ENCODE measurements at places on chromosomes 3 and 15. TPM values are rescaled to one million over a fixed set of nuclear protein-coding genes. Genes with fewer than 3 reads are reported as not detected.
A peak's percentile ranks its signal among the peaks of the same experiment; 100 is the strongest.

The ARGFX gene
- total RNA-seq: not detected

The STAB1 gene
- total RNA-seq: not detected

The CASR gene
- total RNA-seq: not detected

- peaks cover 15% of the 10 kb centered on the region for H3K4me1 ChIP-seq
- H3K27me3 ChIP-seq: peaks cover 8% of the 10 kb centered on the region
- H3K4me3 ChIP-seq: no peak overlapping the region
- DNase-seq: peak; percentile 6
- H3K36me3 ChIP-seq: no peaks in the 10 kb centered on the region
- no peak overlapping the region for H3K27ac ChIP-seq
Measured at GRCh38 chr15:100230784-100231183, 111.0 kb downstream of the ADAMTS17 start.

DNA sequence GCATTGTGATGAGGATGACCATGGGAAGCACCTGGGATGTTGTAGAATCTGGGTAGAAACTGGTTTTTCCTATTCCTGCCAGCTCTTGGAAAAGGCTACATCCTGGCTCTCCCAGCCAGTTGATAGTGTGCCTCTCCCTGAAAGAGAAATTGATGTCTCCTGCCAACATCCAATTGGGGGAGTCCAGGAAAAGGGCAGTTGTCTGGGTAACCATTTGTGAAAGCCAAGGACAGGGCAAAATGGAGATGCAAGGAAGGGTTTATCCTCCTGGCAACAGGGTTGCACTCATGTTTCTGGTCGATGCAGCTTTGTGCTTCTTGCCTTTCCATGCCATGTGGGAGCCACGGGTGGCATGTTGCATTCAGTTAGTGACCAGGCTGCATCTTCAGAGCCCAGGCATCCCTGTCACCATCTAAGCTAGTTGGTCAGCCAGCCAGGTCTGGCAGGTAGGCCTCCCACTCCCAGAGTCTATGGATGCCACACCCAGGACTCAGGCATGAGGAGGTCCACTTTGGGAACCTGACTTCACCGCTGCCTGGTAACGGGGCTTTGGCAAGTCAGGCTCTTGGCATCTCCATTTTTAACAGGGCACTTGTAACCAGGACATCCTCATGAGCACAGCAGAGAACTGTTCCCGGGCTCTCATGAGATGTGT is 153.5 kb downstream of the DNAJB8 start:
- H3K27me3 ChIP-seq: no peaks in the 10 kb centered on the region
- no peak for DNase-seq
- no peak overlapping the region for H3K4me3 ChIP-seq
- peaks cover 5% of the 10 kb centered on the region for H3K36me3 ChIP-seq
- no peak overlapping the region for H3K27ac ChIP-seq

DNA sequence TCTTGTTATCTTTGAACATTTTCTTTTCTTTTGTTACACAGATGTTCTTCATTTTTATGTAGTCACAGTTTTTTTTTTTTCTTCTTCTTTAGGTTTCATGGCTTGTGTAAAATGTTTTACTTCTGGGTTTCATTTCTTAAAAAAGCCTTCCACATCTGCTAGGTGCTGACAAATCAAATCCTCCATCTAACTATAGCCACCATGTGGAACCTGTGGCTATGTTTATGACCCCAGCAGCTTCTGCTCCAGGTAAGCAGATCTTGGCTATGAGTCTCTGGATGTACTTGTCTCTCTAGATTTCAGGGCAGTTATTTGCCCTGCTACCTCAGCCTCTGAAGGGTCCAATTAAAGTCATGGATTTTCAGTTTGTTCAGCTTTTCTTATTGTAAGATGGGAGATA is 44.5 kb downstream of the OXSM start:
- H3K4me3 ChIP-seq: no peak overlapping the region
- peaks cover 8% of the 10 kb centered on the region for H3K27me3 ChIP-seq
- H3K27ac ChIP-seq: no peak overlapping the region

DNA sequence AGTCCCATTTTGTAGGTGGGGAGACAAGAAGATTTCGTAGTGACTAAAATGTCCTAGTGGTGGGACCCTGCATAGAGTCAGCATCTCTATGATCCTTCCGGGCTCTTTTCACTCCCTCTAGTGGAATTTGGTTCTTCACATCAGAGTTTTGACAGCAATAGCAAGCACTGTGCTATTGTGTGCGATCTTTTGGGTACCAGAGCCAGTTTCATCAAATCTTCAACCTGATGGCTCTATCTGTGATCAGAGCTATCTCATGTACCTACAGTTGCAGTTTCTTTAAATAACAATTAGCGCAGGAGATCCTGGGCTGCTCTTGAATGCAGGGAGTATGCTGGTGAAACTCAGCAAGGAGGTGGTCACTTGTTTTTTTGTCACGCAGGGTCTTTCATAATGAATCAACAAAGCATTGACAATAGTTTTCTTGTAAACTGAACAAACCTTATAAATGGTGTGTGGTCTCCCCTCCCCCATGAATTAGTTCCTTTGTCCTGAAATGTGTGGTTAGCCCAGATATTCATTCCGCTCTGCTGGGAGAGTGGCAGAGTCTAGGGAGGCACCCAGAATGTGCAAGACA is 257.2 kb upstream of the SOX2 start:
- H3K4me1 ChIP-seq: no peaks in the 10 kb centered on the region
- no peak overlapping the region for H3K27ac ChIP-seq
- H3K27me3 ChIP-seq: no peaks in the 10 kb centered on the region

GRCh38 chr3:140250010-140250855 is 315.2 kb downstream of the CLSTN2 start:
- H3K27me3 ChIP-seq: no peaks in the 10 kb centered on the region

DNA sequence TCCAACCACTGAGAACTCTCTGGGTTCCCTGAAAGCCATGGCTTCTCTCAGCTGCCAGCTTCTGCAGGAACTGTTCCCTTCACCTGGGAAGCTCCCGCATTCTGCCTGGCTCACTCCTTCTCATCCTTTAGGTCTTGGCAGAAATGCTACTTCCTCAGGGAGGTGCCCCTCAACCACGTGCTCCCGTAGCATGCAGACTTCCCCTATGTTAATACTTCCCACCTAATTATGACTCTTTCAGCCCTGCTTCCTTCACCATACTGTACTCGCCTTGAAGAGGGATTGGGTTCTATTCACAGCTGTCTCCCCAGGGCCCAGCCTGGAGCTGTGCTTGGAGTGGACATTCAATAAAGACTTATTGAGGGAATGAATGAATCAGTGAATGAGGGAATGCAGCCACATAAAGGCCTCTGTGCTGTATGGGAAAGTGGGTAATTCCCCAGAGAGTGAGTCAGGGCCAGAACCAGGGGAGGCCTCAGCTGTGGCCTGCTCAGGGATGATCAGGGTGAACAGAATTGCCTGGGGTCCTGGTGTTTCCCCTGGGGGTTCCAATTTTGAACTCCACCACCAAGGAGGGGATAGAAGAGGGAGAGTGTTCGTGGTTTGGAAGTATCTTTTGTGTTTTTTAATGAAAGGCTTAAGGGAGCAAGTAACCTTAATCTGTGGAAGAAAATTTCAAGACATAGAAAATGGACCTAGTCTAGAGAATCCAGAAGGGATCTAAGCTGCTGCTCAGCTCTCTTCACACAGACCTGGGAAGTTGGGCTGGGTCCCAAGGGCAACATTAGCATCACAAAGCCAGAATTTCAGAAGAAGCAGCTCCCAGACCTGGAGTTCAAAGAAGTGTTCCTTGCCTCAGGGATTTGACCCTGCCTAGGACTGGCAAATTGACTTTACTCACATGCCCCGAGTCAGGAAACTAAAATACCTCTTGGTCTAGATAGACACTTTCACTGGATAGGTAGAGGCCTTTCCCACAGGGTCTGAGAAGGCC is 14.6 kb upstream of the FAM107A start:
- H3K27me3 ChIP-seq: peaks cover 12% of the 10 kb centered on the region
- H3K4me1 ChIP-seq: no peaks in the 10 kb centered on the region
- no peak overlapping the region for H3K4me3 ChIP-seq
- DNase-seq: no peak
- H3K27ac ChIP-seq: no peak overlapping the region

DNA sequence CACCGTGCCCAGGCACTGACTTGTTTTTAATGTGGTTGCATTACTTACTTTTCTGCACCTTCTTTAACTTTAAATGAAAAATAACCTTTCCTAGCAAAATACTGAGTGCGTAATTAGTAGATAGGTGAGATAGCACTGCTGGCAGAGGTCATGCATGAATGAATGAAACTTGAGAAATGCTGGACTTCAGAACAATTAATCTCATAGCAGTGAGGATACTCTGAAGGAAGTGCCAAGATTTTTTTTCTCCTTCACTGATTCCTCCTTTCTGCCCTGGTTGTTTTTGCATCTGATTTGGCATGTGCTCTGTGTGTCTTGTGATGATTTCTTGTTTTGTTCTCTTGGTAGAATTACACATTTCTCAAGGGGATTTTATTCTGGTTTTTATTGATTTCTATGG is 378.9 kb downstream of the PTPRG start:
- H3K4me3 ChIP-seq: no peak overlapping the region
- H3K27ac ChIP-seq: no peak overlapping the region
- DNase-seq: no peak
- H3K4me1 ChIP-seq: no peaks in the 10 kb centered on the region

DNA sequence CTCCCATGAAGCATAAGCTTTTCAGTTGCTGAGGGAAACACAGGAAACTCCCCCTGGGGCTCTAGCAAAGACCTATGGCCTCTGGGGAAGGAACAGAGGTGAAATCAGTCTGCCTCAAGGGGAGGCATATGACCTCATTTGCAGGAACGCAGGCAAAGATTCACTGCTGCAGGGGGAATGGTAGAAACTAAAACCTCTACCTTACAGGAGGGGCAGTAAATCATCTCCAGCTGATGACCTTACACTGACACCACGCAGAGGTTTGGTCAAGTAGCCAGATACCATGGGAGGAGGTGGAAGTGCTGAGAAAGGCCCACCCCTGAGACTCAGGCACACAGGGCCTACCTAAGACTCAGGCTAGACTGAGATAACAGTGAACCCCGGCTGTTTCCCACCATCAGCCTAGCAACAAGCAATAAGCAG is 81.1 kb downstream of the RAD18 start:
- no peak overlapping the region for H3K27ac ChIP-seq
- DNase-seq: no peak
- no peaks in the 10 kb centered on the region for H3K27me3 ChIP-seq

GRCh38 chr15:61248790-61249189 is 19.7 kb upstream of the RORA start:
- no peak overlapping the region for H3K4me3 ChIP-seq
- H3K4me1 ChIP-seq: no peaks in the 10 kb centered on the region
- no peak for DNase-seq

DNA sequence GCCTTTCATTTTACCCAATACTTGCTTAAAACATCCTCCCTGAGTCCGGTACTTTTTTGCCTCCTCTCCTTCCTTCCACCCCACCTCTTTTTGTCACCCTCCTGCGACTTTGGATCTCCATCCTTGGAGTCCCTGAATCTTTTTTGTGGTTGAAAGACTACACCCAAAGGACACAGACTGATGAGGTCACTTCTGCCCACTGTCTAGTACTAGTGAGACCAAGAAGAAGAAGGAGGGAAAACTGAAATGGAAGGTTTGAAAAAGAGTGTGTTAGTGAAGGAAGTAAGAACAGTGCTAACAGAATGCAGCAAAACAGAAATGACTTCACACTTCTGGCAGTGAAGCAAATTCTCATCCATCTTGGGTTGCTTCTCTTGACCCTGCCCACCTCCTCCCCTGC is 6.6 kb downstream of the B3GNT5 start:
- H3K36me3 ChIP-seq: no peaks in the 10 kb centered on the region
- H3K4me1 ChIP-seq: peaks cover 53% of the 10 kb centered on the region
- DNase-seq: no peak

DNA sequence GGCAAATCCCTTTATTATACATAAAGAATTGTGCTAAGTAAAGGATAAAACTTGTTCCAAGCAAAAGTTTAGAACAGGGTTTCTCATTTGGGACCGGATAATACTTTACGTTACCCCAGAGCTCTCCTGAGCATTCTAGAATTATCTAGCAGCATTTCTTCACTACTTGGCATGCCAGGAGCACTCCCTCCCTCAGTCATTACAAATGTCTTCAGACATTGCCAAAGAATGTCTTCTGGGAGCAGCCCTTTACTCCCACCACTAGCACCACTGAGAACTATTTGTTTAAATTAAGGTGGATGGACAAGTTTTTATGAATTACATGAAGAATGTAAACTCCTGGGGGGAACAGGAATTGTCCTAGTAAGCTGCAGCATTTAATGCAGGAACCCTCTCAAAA is 516.4 kb downstream of the GBE1 start:
- H3K4me1 ChIP-seq: peaks cover 15% of the 10 kb centered on the region
- H3K36me3 ChIP-seq: no peaks in the 10 kb centered on the region
- no peak for DNase-seq

DNA sequence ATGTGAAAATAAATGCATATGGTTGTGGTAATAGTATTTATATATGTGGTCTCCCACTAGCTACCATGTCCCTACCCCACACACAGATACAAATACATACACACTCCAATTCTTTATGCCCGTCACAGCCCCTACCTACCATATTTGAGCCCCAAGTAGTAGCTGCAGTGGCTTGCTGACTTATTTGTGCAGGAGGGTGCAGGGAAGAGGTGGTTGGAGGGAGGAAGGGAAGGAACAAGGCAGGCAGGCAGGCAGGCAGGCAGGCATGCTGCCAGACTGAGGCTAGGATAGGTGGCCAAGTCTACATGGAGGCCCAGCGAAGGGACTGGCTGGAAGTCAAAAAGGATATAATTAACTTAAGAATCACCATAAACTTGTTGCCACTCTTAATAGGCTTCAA is 82.9 kb downstream of the SCN11A start:
- DNase-seq: no peak
- no peak overlapping the region for H3K27ac ChIP-seq
- H3K36me3 ChIP-seq: no peaks in the 10 kb centered on the region
- H3K4me1 ChIP-seq: no peaks in the 10 kb centered on the region
- H3K4me3 ChIP-seq: no peak overlapping the region
- peaks cover 25% of the 10 kb centered on the region for H3K27me3 ChIP-seq

- H3K36me3 ChIP-seq: peaks cover 1% of the 10 kb centered on the region
- peak overlapping the region; percentile 87 for H3K4me3 ChIP-seq
- H3K4me1 ChIP-seq: peaks cover 55% of the 10 kb centered on the region
- DNase-seq: no peak
- H3K27me3 ChIP-seq: no peaks in the 10 kb centered on the region
Measured at GRCh38 chr15:74782259-74783071, 585 bp downstream of the CSK start.

DNA sequence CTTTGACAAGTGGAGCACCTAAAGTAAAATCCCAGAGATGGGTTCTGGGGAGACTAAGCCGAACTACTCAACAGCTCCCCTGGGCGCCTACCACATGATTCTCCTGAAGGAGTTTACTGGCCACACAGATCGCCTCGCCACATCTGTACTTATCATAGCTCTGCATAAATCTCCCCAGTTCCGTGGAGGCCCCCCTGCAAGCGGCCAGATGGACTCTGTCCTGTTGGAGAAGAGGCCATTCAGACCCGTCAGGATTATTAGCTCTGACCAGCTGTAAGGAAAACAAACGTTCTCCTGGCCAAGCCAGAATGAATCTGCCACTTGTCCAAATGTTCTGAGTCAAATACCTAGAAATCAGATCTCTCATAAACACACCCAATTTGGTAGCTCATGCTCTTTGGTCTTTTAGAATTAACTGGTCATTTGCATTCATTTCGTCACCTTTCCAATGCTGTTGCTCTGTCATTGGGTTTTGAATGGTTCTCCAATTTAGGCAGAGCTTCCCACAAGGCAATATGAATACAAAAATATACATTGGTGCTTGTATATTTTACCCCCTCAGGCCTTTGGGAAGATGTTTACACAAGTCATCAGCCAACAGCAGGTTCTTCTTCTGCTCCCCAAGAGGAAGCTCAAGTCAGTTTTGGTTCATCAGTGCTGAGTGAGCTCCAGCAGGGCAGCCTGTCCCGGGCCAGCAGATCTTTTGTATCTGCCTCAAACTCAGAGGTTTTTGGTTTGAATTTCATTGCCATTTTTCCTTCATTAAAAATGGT is 124.5 kb downstream of the THSD4 start:
- H3K36me3 ChIP-seq: no peaks in the 10 kb centered on the region
- H3K4me3 ChIP-seq: no peak overlapping the region
- no peak overlapping the region for H3K27ac ChIP-seq
- DNase-seq: no peak
- no peaks in the 10 kb centered on the region for H3K27me3 ChIP-seq
- peaks cover 10% of the 10 kb centered on the region for H3K4me1 ChIP-seq

Data from chondrocyte (in vitro differentiated cells).